ENCODE measurements at places on chromosomes 7 and 10.

DNA sequence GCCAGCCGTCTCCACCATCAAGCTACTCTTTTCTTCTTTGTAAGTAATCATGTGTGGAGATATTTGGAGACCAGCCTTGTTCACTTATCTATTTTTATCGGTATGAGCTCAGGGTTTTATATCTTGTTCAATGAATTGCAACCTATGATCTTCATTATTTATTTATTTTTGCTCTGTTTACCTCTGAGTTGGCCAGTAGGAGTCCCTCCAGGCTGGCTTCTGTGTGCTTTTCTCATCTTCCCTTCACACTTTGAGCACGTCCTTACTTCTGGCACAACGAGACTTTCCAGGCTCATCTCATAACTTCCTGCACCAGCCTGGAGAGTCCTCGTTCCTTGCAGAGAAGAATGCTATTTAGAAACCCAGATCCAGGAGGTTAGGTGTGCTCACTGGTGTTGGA lies 375.8 kb upstream of the PODXL start:
- no peak for DNase-seq

GRCh38 chr7:45567713-45568112 lies 6.5 kb upstream of the ADCY1 start:
- DNase-seq, result no peak

- no peak for DNase-seq
These were observed 8.4 kb downstream of the ATP6V1F start for GRCh38 chr7:128871050-128871449.

GRCh38 chr10:55369670-55370420 lies 568.8 kb upstream of the PCDH15 start:
- no peak for DNase-seq

DNA sequence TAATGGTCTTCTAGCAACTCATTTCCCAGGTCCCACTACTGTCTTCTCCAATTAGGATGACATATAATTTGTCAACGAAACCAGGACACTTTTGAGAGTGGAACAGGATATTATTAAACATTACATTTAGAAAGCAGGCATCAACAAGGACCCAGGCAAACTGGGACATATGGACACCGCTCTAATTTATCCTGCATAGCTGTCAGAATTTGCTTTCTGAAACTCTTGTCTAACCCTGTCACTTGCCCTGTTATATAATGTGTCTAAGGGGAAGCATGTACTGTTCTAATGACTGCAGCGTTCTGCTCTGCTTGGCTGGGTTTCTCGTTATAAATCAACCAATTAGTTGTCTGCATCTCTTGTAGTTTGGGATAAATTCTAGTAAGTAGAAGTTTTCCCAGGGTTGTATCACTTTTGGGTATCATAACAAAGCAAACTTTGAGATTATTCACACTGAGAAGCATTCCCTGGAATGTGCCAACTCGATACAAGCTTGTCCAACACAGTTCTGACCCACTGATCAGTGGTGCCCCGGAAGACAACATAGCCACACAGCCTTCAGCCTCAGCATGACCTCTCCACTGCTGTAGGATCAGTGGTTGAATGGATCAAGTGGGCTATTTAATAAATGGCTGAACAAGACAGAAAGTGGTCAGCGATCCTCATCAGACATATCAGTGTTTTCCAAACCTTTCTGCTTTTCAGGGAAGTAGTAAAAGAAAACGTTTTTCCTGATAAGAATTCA lies 228.1 kb downstream of the KIF20B start:
- no peak for DNase-seq

- no peak for DNase-seq
These were observed 83.5 kb upstream of the SLF2 start for GRCh38 chr10:100829097-100829870.

- no peak for DNase-seq
These were observed 83.9 kb upstream of the ITGB1 start for GRCh38 chr10:33041783-33042437.

- no peak for DNase-seq
These were observed 61.8 kb upstream of the NRP1 start for GRCh38 chr10:33396279-33396678.

- no peak for DNase-seq
These were observed 50.3 kb downstream of the DIP2C start for GRCh38 chr10:639001-639750.

All from activated CD4-positive, alpha-beta memory T cell treated with anti-CD3 and anti-CD28 coated beads for 36 hours (primary cell).